ENCODE measurements at places on chromosomes 7 and 10.

DNA sequence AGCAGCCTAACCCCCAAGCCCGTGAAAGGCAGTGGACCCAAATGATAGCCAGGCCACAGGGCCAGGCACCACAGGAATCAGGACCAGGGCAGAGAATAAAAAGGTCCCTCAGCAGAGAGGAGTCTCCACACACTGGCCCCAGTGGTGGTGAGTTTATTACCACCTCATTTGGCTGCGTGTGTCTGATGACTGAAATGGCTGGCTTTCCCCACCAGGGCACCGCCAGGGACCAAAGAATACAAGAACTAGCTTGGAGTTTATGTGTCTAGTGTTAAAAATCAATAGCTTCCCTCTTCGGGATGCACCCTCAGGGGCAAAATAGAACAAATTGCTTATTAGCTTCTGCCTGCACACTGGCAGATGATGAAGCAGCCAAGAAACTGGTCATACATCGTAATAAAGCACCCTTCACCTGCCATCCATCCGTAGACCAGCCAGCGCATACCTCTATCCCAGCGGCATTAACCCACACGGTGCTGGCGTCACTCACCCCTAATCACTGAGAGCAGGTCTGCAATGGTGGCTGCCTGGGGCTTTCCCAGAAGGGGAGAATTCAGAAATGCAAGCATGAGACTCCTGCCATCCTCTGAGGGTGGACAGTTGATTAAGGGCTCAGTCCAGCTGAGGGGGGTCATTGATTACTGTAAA, 223.7 kb upstream of the ZMIZ1 start:
- DNase-seq = no peak

DNA sequence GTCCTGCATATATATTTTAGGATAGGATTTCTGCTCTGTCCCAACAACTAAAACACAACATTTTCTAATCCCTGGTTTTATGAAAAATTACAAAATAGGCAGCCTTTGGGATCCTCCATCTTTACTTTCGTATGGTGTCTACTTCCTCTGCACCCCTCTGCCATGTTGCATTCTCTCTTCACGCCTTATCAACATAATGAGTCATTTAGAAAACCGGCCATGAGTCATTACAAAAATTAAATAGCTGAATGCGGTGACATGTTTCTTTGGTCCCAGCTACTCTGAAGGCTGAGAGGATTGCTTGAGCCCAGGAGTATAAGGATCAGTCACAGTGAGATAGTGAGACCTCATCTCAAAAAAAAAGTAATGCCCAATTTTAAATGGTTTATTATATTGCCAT, 148.1 kb upstream of the CELF2 start:
- peak; percentile 18 for DNase-seq

DNA sequence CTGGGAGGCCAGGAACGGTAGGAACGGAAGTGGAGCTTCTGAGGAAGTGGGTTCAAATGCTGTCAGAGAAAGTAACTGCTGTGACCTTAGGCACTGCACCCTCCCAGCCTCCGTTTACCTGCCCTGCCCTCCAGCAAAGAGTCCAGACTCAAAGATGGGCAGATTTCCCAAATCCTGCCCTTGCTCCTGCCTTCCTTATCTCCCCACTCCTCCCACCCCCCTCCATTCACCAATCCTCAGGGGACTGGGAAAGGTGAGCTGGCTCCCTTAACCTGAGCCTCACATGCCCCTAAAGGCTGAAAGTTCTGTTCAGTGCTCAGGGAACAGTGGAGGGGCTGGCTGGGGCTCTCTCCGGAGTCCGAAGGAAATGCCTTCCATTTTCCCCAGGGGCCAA, 161.6 kb downstream of the SH3PXD2A start:
- no peak for DNase-seq

DNA sequence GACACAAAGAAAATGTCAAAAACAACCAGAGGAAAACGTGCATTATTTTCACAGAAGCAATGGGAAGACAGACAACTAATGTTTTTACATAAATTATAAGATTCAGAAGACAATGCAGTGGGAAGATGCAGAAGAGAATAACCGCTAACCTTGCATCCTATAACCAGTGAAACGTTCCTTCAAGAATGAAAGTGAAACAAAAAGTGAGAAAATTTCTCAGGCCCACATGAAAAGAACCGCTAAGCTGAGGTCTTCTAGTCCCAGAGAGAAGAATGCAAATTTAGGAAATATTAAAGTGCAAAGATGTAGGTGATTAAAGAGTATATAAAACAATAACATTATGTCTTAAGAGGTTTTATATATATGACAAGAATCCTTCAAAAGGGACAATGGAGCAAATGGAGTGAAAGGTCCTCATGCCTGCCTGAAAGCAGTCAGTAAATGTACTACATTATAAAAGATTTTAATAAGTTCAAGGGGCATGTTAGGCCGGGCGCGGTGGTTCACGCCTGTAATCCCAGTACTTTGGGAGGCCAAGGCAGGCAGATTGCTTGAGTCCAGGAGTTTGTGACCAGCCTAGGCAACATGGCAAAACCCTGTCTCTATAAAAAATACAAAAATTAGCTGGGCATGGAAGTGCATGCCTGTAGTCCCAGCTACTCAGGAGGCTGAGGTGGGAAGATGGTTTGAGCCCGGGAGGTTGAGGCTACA, 43.1 kb upstream of the DDC start:
- DNase-seq = no peak

DNA sequence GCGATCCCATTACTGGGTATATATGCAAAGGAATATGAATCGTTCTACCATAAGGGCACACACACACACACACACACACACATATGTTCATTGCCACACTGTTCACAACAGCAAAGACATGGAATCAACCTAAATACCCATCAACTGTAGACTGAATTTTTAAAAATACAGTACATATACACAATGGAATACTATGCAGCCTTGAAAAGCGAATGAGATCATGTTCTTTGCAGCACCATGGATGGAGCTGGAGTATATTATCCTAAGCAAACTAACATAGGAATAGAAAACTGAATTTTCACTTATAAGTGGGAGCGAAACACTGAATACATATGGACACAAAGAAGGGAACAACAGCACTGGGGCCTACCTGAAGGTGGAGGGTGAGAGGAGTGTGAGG, 72.5 kb downstream of the MARCHF5 start:
- no peak for DNase-seq

Data from SW480 (cell line).